ENCODE measurements at places on chromosomes 12 and 14. TPM values are rescaled to one million over a fixed set of nuclear protein-coding genes. Genes with fewer than 3 reads are reported as not detected.
A peak's percentile ranks its signal among the peaks of the same experiment; 100 is the strongest.

GRCh38 chr12:108080363-108080762 is 48.7 kb upstream of the WSCD2 start:
- peak; percentile 17 for DNase-seq
- H3K4me3 ChIP-seq: no peak overlapping the region
- peaks cover 20% of the 10 kb centered on the region for H3K4me1 ChIP-seq
- no peaks in the 10 kb centered on the region for H3K27me3 ChIP-seq
- H3K36me3 ChIP-seq: no peaks in the 10 kb centered on the region

WNT5B gene
- 73.8 TPM for total RNA-seq

DNA sequence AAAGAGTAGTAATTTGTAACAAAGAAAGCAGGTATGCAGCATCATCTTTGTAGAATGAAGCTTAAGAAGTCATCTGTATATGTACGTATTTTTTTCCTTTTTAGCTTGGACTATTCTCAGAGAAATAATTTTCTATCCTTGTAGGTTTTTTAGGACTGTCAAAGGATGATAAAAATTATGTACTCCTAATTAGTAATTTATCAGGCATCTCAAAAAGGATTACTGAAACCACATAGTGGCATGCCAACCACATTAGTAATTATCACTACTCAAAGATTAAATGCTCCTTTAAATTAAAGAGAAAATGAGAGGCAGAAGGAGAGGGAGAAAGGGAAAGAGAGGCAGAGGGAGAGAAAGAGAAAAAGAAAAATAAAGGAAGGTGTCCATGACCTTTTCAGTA is 17.3 kb downstream of the TTC8 start:
- H3K27me3 ChIP-seq: no peaks in the 10 kb centered on the region
- H3K27ac ChIP-seq: no peak overlapping the region
- H3K36me3 ChIP-seq: peaks cover 11% of the 10 kb centered on the region
- no peak for DNase-seq
- no peaks in the 10 kb centered on the region for H3K4me1 ChIP-seq

ENTPD5 gene
- 13.4 TPM for total RNA-seq

DNA sequence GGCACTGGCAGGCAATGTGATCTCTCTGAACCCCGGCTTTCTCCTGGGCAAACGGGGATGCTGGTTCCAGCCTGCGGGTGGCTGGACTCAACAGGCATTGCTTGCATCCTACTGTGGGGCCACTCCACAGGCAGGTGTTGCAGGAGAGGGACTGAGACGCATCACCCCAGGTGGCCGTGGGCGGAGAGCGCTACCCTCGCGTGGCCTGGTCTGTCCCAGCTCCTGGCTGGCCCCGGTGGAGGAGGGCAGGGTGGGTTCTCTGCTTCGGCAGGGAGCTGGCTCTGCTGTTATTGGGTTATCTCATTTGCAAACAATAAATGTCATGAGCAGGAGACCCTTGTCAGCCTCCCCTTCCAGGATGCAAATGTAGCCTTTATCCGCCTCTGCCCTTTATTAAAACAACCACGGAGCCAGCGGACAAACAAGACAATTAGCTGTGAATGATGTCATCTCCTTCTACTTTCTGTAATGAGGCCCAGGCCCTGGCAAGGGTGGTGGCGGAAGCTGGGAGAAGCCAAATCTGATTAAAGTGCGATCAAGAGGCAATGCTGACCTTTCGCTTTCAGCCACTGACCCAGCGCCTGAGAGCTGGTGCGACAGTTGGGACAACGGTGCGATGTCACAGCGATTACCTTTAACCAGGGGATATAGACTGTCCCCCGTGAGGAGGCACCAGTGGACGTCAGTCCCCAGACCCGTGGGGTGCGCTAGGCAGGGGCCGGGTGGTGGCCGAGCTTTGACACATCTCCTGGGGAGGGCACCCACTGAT is 161.8 kb downstream of the KIF26A start:
- no peak overlapping the region for H3K4me3 ChIP-seq
- H3K27ac ChIP-seq: no peak overlapping the region
- H3K4me1 ChIP-seq: no peaks in the 10 kb centered on the region

- H3K4me3 ChIP-seq: no peak overlapping the region
- no peak for DNase-seq
- H3K4me1 ChIP-seq: no peaks in the 10 kb centered on the region
- H3K27me3 ChIP-seq: no peaks in the 10 kb centered on the region
- H3K27ac ChIP-seq: no peak overlapping the region
Observed at GRCh38 chr12:93323625-93324329, 53.9 kb upstream of the NUDT4 start.

- H3K4me1 ChIP-seq: no peaks in the 10 kb centered on the region
- H3K36me3 ChIP-seq: no peaks in the 10 kb centered on the region
- no peak for DNase-seq
- no peak overlapping the region for H3K4me3 ChIP-seq
Observed at GRCh38 chr14:96214793-96215192, 10.2 kb downstream of the BDKRB2 start.

DNA sequence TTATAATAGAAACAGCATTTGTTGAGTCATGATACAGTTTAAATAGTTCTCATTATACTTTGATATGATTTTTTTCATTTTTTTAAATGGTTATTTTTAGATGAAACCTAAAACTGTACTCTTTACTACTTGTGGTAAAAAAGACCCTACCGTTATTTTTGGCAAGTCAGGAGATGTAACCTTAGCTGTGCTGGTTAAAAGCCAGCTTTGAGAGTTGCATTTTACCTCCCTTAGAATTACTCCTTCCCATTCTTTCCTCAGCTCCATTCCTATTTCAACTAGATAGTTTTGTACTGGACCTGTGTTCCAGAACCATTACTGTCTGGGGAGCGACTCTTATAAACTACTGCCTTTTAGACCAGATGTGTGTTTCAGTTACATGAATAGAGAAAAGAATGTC is 92.0 kb downstream of the RAD51B start:
- no peak overlapping the region for H3K27ac ChIP-seq
- H3K4me3 ChIP-seq: no peak overlapping the region
- no peak for DNase-seq
- H3K4me1 ChIP-seq: peaks cover 11% of the 10 kb centered on the region
- H3K36me3 ChIP-seq: no peaks in the 10 kb centered on the region

DNA sequence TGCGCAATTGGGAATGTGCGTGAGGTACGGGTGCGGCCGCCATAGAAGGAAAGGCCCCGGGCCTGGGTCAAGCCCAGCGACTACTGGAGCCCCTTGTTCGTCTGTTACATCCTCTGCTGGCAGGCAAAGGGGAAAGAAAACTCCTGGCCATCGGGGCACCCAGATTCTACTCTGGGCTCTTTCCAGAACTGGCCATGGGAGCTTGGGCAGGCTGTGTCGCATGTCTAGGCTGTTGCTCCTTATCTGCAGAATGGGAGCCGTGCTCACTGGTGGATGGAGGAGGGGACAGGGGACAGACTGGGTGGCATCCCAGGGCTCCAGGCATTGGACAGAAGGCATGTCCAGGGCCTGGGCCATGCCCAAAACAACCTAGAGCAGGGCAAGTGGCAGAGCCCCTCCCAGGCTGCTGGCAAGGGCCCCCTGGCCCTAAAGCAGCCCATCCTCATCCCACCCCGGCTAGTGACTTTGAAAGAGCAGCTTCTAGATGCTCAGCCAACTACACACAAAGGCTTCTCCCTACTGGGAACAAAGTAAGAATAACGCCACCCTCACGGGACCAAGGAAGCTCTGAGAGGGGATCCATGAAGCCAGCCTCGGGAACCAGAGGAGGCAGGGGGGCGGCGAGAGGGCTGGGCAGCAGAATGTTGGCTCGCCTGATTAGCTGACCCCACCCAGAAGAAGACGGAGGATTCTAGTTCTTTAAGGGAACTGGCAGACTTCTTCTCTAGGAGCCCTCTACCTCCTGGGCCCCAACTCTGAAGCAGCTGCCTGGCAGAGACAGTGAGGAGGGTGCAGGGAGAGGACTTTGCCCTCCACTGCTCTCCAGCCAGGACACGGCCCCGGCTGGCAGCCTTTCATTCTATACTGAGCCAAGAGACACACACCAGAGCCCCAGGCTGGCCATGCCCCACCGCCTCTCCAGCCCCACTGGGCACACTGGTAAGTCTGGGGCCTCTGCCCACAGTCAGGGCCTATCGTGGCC is 96.8 kb downstream of the SINHCAF start:
- H3K36me3 ChIP-seq: no peaks in the 10 kb centered on the region
- no peak overlapping the region for H3K27ac ChIP-seq
- no peak for DNase-seq
- H3K27me3 ChIP-seq: no peaks in the 10 kb centered on the region

LTBP2 gene
- total RNA-seq: 0.84 TPM

- no peaks in the 10 kb centered on the region for H3K36me3 ChIP-seq
- DNase-seq: no peak
- H3K4me3 ChIP-seq: no peak overlapping the region
- H3K4me1 ChIP-seq: no peaks in the 10 kb centered on the region
Observed at GRCh38 chr12:3463921-3464320, 27.1 kb upstream of the PRMT8 start.

- H3K36me3 ChIP-seq: no peaks in the 10 kb centered on the region
- H3K4me1 ChIP-seq: peaks cover 12% of the 10 kb centered on the region
- DNase-seq: no peak
- H3K4me3 ChIP-seq: no peak overlapping the region
- no peak overlapping the region for H3K27ac ChIP-seq
- H3K27me3 ChIP-seq: no peaks in the 10 kb centered on the region
Observed at GRCh38 chr12:67991158-67991557, 1.9 kb downstream of the IFNG-AS1 start.

DNA sequence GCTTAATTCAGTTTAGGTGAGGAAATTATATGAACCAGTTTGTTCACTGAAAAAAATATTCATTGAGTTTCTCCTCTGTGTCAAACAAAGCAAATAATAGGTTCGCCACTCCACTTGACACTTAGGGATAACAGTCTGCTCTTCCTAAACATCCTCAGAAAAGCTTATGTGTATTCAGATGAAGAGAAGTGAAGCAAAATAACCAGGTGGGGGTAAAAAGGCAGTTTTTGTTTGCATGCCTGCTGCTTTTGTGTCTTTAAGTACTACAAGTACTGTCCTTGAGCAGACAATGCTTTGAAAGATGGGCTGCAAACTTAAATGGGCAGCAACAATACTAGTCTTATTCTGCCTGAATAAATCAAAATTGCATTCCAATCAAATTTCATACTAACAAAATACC is 910.7 kb upstream of the MDGA2 start:
- peak; percentile 54 for DNase-seq
- no peaks in the 10 kb centered on the region for H3K27me3 ChIP-seq
- peaks cover 42% of the 10 kb centered on the region for H3K4me1 ChIP-seq
- no peak overlapping the region for H3K4me3 ChIP-seq

KCNK13 gene
- not detected for total RNA-seq

DNA sequence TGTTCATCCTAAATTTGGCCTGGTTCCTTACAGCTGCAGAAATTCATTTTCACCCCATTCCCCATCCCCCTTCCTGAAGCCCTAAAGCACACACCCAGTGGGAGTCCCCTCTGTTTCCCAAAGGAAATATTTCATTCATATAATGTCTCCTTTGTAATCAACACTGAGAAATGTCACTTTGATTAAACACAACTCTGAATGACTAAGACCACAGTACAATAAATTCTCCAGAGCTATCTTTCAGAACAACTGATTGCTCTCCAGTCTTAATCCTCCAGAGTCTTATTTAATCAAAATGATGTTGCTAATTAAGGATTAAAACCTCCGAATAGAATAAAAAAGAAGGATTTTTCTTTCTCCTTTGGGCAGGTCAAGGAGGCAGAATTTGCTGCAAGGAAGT is 6.4 kb downstream of the SLC15A5 start:
- no peak overlapping the region for H3K27ac ChIP-seq
- H3K36me3 ChIP-seq: no peaks in the 10 kb centered on the region
- no peak overlapping the region for H3K4me3 ChIP-seq

All from neural progenitor cell (in vitro differentiated cells).